Endothelial cell of umbilical vein (primary cell): ENCODE measurements at places on chromosomes 3 and 15. TPM values are rescaled to one million over a fixed set of nuclear protein-coding genes. Genes with fewer than 3 reads are reported as not detected.

Gene CNTN6
- not detected in 2 replicates for polyA plus RNA-seq

Gene IQCF5
- not detected in 2 replicates for polyA plus RNA-seq

Gene SUSD5
- polyA plus RNA-seq = 5.5 and 7.7 TPM in 2 replicates

Gene NOX5
- polyA plus RNA-seq = 0.08 and 0.14 TPM in 2 replicates

Gene GOLGA8J
- polyA plus RNA-seq = not detected in 2 replicates

Gene KIF15
- 1.6 and 2.2 TPM in 2 replicates for polyA plus RNA-seq

Gene PIGZ
- 6.5 and 7.0 TPM in 2 replicates for polyA plus RNA-seq

Gene DCBLD2
- 27.7 and 28.7 TPM in 2 replicates for polyA plus RNA-seq

Gene SMCO1
- not detected in 2 replicates for polyA plus RNA-seq

Gene TF
- 0.32 and 0.45 TPM in 2 replicates for polyA plus RNA-seq

Gene TSC22D2
- 5.9 and 7.6 TPM in 2 replicates for polyA plus RNA-seq

Gene PTX3
- 122 and 131 TPM in 2 replicates for polyA plus RNA-seq

Gene A4GNT
- polyA plus RNA-seq = not detected in 2 replicates

Gene PLA2G4D
- polyA plus RNA-seq = not detected in 2 replicates

Gene CALML4
- 1.9 and 2.6 TPM in 2 replicates for polyA plus RNA-seq

Gene EPHA6
- polyA plus RNA-seq = not detected in 2 replicates

Gene CD80
- not detected in 2 replicates for polyA plus RNA-seq

Gene TRAT1
- polyA plus RNA-seq = not detected in 2 replicates

Gene TICRR
- 4.8 and 4.9 TPM in 2 replicates for polyA plus RNA-seq

Gene COL6A5
- not detected in 2 replicates for polyA plus RNA-seq

Gene CAMK2N2
- polyA plus RNA-seq = 0.11 TPM in 1 of 2 replicates, not detected in the other

Gene CAMP
- not detected in 2 replicates for polyA plus RNA-seq

Gene C3orf80
- 0.03 and 0.04 TPM in 2 replicates for polyA plus RNA-seq

Gene IGSF11
- polyA plus RNA-seq = not detected in 2 replicates

Gene ZNF660
- polyA plus RNA-seq = 0.38 and 0.44 TPM in 2 replicates
